ENCODE measurements at places on chromosomes 16 and 17.

- peak; percentile 28 for DNase-seq
- H3K27me3 ChIP-seq, result peaks cover 70% of the 10 kb centered on the region
- H3K27ac ChIP-seq, result no peak overlapping the region
- peaks cover 4% of the 10 kb centered on the region for H3K4me1 ChIP-seq
- H3K4me3 ChIP-seq, result no peak overlapping the region
Measured at GRCh38 chr17:48457080-48457836, 27.2 kb upstream of the SKAP1 start.

GRCh38 chr17:1755827-1756262, 6.0 kb upstream of the SERPINF1 start:
- H3K36me3 ChIP-seq, result no peaks in the 10 kb centered on the region
- H3K4me3 ChIP-seq, result no peak overlapping the region
- H3K27me3 ChIP-seq, result peaks cover 10% of the 10 kb centered on the region

GRCh38 chr17:38435795-38436194, 7.5 kb downstream of the ARHGAP23 start:
- H3K4me3 ChIP-seq, result no peak overlapping the region
- H3K36me3 ChIP-seq, result no peaks in the 10 kb centered on the region
- peak overlapping the region; percentile 53 for H3K27ac ChIP-seq
- peaks cover 2% of the 10 kb centered on the region for H3K4me1 ChIP-seq
- DNase-seq, result no peak
- no peaks in the 10 kb centered on the region for H3K27me3 ChIP-seq

- no peak overlapping the region for H3K4me3 ChIP-seq
- H3K36me3 ChIP-seq, result no peaks in the 10 kb centered on the region
- H3K27ac ChIP-seq, result peak overlapping the region; percentile 47
- DNase-seq, result no peak
- H3K4me1 ChIP-seq, result no peaks in the 10 kb centered on the region
Measured at GRCh38 chr16:50496990-50497389, 51.2 kb upstream of the NKD1 start.

DNA sequence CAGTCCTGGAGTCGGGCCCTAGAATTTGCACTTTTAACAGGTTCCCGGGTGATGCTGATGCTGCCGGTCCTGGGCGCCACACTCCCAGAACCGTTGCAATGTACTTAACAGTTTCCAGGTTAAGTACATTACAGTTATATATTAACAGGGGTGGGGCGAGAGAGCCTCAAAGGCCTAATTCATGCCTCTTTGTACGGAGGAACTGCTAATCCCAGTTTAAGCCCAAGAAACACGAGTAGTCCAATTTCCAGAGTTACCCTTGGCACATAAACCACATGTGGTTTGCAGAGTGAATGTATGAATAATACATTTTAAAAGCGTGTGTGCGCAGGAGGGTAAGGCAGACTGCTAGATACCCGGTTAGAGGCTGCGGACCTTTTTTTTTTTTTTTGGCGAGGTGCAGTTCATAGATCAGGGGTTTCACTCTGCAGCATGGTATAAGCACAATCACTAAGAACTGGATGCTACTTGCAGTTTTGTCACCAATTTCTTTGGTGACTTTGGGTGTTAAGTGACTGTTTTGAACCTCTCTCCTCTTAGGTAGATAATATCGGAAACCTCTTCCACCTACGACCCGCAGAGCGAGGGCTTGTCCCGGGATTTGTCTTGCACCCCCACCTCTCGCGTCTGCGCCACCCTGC, 713 bp downstream of the COX11 start:
- H3K36me3 ChIP-seq, result peaks cover 15% of the 10 kb centered on the region
- no peak for DNase-seq
- H3K27me3 ChIP-seq, result no peaks in the 10 kb centered on the region
- H3K27ac ChIP-seq, result peak overlapping the region; percentile 91
- peak overlapping the region; percentile 87 for H3K4me3 ChIP-seq

GRCh38 chr17:62791235-62791734, 16.8 kb downstream of the MARCHF10 start:
- no peak for DNase-seq
- no peaks in the 10 kb centered on the region for H3K36me3 ChIP-seq
- H3K4me1 ChIP-seq, result no peaks in the 10 kb centered on the region
- no peak overlapping the region for H3K27ac ChIP-seq
- no peaks in the 10 kb centered on the region for H3K27me3 ChIP-seq

- no peak overlapping the region for H3K27ac ChIP-seq
- no peak for DNase-seq
- H3K27me3 ChIP-seq, result no peaks in the 10 kb centered on the region
Measured at GRCh38 chr16:2231016-2231931, 5.0 kb upstream of the DNASE1L2 start.

GRCh38 chr17:66952031-66952524, 12.4 kb upstream of the CACNG4 start:
- H3K4me3 ChIP-seq, result no peak overlapping the region
- no peak for DNase-seq
- no peaks in the 10 kb centered on the region for H3K36me3 ChIP-seq

DNA sequence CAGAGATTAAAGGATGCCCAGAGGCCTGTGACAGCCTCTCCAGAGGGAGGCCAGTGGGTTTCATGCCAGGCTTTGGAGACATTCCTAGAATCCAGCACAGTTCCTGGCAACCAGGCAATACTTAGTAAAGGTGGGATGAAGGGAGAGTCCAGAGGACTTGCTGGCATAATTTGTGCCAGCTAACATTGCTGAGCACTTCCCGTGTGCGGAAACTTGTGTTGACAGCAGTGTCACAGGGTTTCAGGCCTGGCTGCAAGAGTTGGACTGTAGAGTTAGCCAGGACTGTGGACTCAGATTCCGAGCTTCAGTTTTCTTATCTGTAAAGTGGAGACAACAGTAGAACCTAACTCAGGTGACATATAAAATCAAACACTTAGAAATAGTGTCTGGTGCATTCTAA, 141.7 kb downstream of the SALL1 start:
- no peaks in the 10 kb centered on the region for H3K27me3 ChIP-seq
- no peaks in the 10 kb centered on the region for H3K36me3 ChIP-seq
- DNase-seq, result no peak
- H3K27ac ChIP-seq, result no peak overlapping the region

DNA sequence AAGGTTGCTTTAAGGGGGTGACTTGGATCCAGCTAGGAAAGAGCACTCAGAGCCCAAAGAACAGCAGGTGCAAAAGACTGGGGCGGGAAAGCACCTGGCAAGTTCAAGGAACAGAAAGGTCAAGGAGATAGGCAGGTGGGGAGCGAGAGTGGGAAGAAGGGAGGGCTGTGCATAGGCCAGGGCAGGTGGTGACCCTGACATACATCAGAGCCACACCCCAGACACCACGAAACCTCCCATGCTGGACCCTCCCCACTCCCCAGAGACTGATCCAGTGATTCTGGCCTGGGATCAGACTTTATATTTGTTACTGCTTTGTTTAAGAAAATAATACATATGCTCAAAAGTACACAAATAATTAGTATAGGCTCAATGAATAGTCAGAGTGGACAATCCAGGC, 48.5 kb upstream of the RBFOX3 start:
- H3K27ac ChIP-seq, result no peak overlapping the region

DNA sequence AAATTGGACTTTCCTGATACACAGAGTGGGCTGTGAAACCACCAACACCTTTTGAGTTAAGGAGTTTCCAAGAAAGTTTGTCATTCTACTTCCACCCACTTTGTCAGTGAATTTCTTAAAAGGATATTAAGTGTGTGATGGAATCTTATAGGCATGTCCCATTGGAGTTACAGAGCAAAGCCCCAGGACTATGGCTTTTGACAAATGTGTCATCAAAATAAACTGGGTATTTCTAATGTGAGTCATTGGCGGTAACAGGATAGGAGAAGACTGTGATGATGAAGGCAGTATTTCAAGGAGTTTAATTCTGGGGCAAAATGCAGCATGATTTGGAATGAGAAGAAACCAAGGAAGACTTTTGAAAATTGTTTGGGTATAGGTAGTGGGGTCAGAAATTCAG, 1013.8 kb upstream of the EEF2KMT start:
- H3K27ac ChIP-seq, result no peak overlapping the region
- DNase-seq, result no peak
- no peaks in the 10 kb centered on the region for H3K36me3 ChIP-seq
- H3K4me3 ChIP-seq, result no peak overlapping the region

GRCh38 chr17:46023783-46024388, 24.8 kb downstream of the STH start:
- DNase-seq, result no peak
- H3K27me3 ChIP-seq, result no peaks in the 10 kb centered on the region
- H3K27ac ChIP-seq, result no peak overlapping the region
- no peaks in the 10 kb centered on the region for H3K36me3 ChIP-seq
- no peak overlapping the region for H3K4me3 ChIP-seq
- no peaks in the 10 kb centered on the region for H3K4me1 ChIP-seq

DNA sequence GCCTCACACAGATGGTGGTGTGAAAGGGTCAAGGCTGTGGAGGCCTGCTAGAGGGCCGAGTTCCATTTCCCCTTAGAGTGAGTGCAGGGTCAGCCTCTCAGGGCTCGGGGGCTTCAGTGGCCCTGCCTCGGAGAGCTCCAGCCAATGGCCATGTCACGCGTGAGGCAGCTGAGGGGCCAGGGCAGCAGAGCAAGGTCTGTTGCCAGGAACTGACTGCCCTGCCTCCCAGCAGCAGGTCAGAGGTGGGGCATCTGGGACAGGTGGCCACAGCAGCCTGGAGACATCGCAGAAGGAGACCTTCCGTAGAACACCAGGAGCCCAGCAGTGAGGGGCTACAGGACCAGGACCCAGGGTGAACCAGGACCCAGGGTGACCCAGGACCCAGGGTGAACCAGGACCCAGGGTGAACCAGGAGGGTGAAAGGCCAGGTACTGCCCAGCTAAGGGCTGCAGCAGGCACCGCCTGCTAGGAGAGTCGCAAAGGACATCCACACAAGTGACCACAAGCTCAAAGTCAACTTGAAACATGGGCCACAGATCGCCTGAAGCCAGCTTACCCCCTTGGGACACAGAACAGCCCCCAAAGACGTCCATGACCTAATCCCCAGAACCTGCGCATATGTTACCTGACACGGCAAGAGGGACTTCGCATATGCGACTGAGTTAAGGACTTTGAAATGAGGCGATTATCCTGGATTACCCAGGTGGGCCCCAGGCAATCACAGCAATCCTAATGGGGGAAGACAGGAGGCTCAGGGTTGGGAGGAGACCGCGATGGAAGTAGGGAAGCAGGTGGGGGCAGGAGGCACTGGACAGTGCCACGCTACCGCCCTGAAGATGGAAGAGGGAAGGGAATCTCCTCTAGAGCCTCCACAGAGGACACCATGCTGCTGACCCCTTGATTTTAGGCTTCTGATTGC, 4.8 kb upstream of the MEAK7 start:
- DNase-seq, result no peak
- H3K27ac ChIP-seq, result no peak overlapping the region
- no peak overlapping the region for H3K4me3 ChIP-seq
- no peaks in the 10 kb centered on the region for H3K27me3 ChIP-seq
- no peaks in the 10 kb centered on the region for H3K36me3 ChIP-seq

GRCh38 chr17:47703191-47703591, 9.2 kb downstream of the TBKBP1 start:
- DNase-seq, result no peak
- H3K27me3 ChIP-seq, result no peaks in the 10 kb centered on the region
- H3K36me3 ChIP-seq, result peaks cover 49% of the 10 kb centered on the region

DNA sequence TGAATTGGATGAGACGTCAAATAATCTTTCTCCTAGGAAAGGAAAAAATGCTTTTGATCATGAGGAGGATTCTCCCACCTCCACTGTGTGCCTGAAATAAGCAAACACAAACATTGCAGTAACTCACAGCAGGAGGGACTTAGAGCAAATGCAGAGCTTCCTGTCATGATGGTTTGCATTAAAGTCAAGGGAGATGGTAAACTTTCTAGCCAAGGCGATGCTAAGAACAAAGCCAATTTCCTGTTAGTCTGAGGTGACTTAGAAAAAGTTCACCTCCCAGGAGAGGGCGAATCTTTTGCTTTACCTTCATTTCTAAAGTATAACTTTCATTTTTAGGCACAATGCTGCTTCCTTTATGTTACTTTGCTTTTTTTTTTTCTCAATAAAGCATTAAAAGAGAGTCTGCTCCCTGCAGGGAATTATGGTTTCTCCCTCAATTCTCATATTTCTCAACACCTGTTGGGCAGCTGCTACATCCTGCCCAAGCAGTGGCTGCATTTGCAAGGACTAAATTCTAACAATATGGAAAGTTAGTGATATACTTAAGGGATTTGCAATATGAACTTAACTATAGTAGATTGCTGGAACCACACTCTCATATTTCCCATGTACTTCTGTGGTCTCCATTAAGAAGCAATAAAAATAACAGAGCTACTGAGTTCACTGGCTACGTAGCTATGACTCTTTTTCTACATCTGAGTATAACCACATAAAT, 175.6 kb downstream of the PCTP start:
- H3K27me3 ChIP-seq, result no peaks in the 10 kb centered on the region
- no peaks in the 10 kb centered on the region for H3K36me3 ChIP-seq
- DNase-seq, result no peak
- no peak overlapping the region for H3K4me3 ChIP-seq

- peaks cover 14% of the 10 kb centered on the region for H3K4me1 ChIP-seq
- DNase-seq, result no peak
- H3K4me3 ChIP-seq, result peak within 1 kb of the TSS; percentile 87
- peaks cover under 1% of the 10 kb centered on the region for H3K27me3 ChIP-seq
Measured at GRCh38 chr17:6069539-6070429, at the start of gene WSCD1. Gene WSCD1, plus strand, starts transcription at chr17:6070379. Its CDS starts 10,280 bp downstream, at chr17:6080659.

- peaks cover 72% of the 10 kb centered on the region for H3K36me3 ChIP-seq
- peaks cover 65% of the 10 kb centered on the region for H3K4me1 ChIP-seq
- H3K27me3 ChIP-seq, result no peaks in the 10 kb centered on the region
- peak overlapping the region; percentile 96 for H3K27ac ChIP-seq
- peak; percentile 62 for DNase-seq
Measured at GRCh38 chr16:69938981-69939820, 11.9 kb upstream of the CLEC18A start.

GRCh38 chr17:37344519-37344918, 31.3 kb upstream of the C17orf78 start:
- H3K36me3 ChIP-seq, result no peaks in the 10 kb centered on the region
- no peaks in the 10 kb centered on the region for H3K4me1 ChIP-seq
- H3K27ac ChIP-seq, result no peak overlapping the region
- no peak for DNase-seq
- H3K4me3 ChIP-seq, result no peak overlapping the region

GRCh38 chr16:77896415-77897128, 108.2 kb downstream of the VAT1L start:
- no peak overlapping the region for H3K27ac ChIP-seq
- no peaks in the 10 kb centered on the region for H3K36me3 ChIP-seq
- no peaks in the 10 kb centered on the region for H3K4me1 ChIP-seq
- H3K4me3 ChIP-seq, result no peak overlapping the region
- no peaks in the 10 kb centered on the region for H3K27me3 ChIP-seq

- no peak overlapping the region for H3K27ac ChIP-seq
- no peak for DNase-seq
- no peaks in the 10 kb centered on the region for H3K4me1 ChIP-seq
- H3K27me3 ChIP-seq, result no peaks in the 10 kb centered on the region
Measured at GRCh38 chr16:59913666-59914065, 1179.5 kb upstream of the GOT2 start.
